Cardiac atrium fibroblast (primary cell): ENCODE measurements at places on chromosomes 2 and 18. TPM values are rescaled to one million over a fixed set of nuclear protein-coding genes. Genes with fewer than 3 reads are reported as not detected.

CD8B gene
- total RNA-seq = not detected in 2 replicates

TWIST2 gene
- total RNA-seq = 42.2 and 57.0 TPM in 2 replicates

LYG2 gene
- not detected in 2 replicates for total RNA-seq

LIMS4 gene
- 11.9 and 15.1 TPM in 2 replicates for total RNA-seq

CHRNA1 gene
- total RNA-seq = not detected in 2 replicates

STPG4 gene
- not detected in 2 replicates for total RNA-seq

CYP26B1 gene
- 7.0 and 11.3 TPM in 2 replicates for total RNA-seq

CPLX4 gene
- total RNA-seq = not detected in 2 replicates

SKOR2 gene
- not detected in 2 replicates for total RNA-seq

SCN9A gene
- 1.3 and 2.0 TPM in 2 replicates for total RNA-seq

IL37 gene
- total RNA-seq = not detected in 2 replicates

ELOA2 gene
- not detected in 2 replicates for total RNA-seq

FOXD4L1 gene
- 0.16 TPM in 1 of 2 replicates, not detected in the other for total RNA-seq

SLC4A3 gene
- 6.2 and 6.3 TPM in 2 replicates for total RNA-seq

IER3IP1 gene
- 22.2 and 24.5 TPM in 2 replicates for total RNA-seq

SRD5A2 gene
- not detected in 2 replicates for total RNA-seq

MFSD6 gene
- total RNA-seq = 0.90 and 4.4 TPM in 2 replicates

HOXD9 gene
- not detected in 2 replicates for total RNA-seq

TRIM43 gene
- total RNA-seq = not detected in 2 replicates

HAAO gene
- total RNA-seq = not detected in 2 replicates

G6PC2 gene
- not detected in 2 replicates for total RNA-seq

SERPINB12 gene
- not detected in 2 replicates for total RNA-seq

TLX2 gene
- not detected in 2 replicates for total RNA-seq

TOGARAM2 gene
- not detected in 2 replicates for total RNA-seq

CD28 gene
- total RNA-seq = not detected in 2 replicates

TBR1 gene
- total RNA-seq = not detected in 2 replicates

SLC23A3 gene
- 0.16 TPM in 1 of 2 replicates, not detected in the other for total RNA-seq

TUBA4B gene
- not detected in 2 replicates for total RNA-seq

STK17B gene
- 17.7 and 20.1 TPM in 2 replicates for total RNA-seq

TTN gene
- under 0.01 and 0.18 TPM in 2 replicates for total RNA-seq

FTCDNL1 gene
- not detected in 2 replicates for total RNA-seq

PAX3 gene
- total RNA-seq = 0.97 TPM in 1 of 2 replicates, not detected in the other

LINC00305 gene
- total RNA-seq = not detected in 2 replicates

FAM237A gene
- not detected in 2 replicates for total RNA-seq

HMSD gene
- not detected in 2 replicates for total RNA-seq

SIX3 gene
- not detected in 2 replicates for total RNA-seq

GEN1 gene
- total RNA-seq = 2.9 and 5.7 TPM in 2 replicates

UCN gene
- total RNA-seq = 1.3 and 4.5 TPM in 2 replicates

SDC1 gene
- 0.36 and 0.65 TPM in 2 replicates for total RNA-seq
